IMR-90 (cell line): ENCODE measurements at places on chromosomes 3 and 15. TPM values are rescaled to one million over a fixed set of nuclear protein-coding genes. Genes with fewer than 3 reads are reported as not detected.

DNA sequence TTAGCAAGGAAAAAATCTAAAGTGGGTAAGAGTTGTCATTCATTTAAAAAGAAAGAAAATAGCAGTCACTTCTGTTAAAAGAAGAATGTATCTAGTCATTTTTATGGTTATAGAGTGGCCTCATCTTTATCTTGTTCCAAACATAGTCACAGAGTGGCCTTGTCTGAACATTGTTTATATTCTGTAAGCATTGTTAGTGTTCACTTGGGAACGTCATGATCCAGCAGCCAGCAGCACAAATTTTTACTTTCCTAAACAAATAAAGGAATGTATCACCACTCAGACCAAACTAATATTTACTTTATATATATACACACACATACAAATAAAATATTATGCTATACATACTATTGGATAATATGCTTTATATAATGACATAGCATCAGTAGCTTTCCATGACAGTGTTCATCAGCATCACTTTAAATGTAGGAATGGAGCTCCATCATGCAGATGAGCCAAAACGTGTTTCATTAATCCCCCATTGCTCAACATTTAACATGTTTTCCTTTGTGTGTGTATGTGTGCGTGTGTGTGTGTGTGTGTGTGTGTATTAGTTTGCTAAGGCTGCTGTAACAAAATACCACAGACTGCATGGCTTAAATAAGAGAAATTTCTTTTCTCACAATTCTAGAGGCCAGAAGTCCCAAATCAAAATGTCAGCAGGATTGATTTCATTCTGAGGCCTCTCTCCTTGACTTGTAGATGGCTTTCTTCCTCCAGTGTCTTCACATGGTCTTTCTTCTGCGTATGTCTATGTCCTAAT is 39.6 kb upstream of the GYG1 start:
- DNase-seq, result peak; percentile 65

DNA sequence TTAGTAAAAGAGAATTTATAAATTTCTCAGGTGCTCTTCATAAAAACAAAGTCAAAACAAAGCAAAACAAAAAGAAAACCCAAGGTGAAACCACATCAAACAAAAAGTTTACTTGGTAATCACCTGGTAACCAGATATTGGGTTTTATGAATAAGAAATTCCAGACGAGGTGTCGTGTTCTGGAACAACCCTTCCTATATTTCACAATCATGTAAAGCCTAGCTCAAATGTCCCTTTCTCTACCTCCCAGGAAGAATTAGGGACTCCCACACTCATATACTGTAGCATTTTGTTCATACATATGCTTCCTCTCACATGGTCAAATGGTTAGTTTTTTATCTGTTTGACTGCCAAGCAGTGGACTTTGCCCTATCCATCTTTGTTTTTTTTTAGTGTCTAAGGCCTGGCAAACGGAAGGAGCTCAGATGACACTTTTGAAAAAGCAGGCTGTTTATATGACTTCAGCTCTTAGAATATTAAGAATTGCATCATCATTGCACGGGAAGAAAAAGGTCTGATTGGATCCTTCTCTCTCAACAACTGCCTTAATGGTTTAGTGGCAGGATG is 326.7 kb upstream of the TBL1XR1 start:
- peak; percentile 74 for DNase-seq

DNA sequence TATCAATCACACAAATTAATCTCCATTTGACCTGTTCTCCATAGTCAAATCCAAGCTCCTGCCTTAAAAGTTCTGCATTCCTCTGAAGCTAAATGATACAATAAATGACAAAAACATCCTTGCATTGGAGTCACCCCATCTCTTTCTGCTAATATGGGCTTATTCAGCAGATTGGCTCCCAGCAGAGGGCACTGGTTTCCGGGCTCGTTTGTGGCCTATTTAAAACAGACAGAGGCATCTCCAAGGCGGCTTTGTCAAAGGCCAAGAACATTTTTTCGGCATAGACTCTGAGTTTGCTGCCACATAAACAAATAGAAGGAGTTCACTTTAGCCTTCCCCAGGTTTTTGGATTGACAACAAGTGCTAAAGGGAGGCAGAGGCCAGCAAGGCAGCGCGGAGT is 204.4 kb upstream of the RASGRP1 start:
- DNase-seq, result peak; percentile 34

GRCh38 chr3:50627407-50628051 is 10.6 kb downstream of the MAPKAPK3 start:
- peak; percentile 69 for DNase-seq

DNA sequence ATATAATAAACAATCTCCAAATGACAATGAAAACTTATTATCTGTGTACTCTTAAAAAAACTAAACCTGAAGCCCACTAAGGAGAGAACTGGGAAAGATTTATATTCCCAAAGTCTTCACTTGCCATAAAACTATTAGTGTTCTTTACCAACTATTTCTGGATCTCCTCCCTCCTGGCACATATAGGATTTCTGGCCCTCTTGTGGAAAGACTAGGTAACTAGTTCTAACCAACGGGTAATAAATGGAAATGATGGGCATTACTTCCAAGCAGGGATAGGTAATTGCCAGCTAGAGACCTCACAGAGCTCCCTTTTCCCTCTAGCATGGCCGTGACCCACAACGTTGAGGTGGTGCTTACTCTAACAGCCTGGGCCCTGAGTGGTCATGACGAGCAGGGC is 110.1 kb downstream of the DNAH12 start:
- peak; percentile 28 for DNase-seq

- no peak for DNase-seq
Observed at GRCh38 chr3:57544181-57545125, at the start of gene DNAH12. Gene DNAH12 (minus strand): TSS chr3:57544344. CDS start chr3:57542870, 1,474 bp downstream.

- DNase-seq, result peak; percentile 30
Observed at GRCh38 chr15:38809621-38810020, 245.0 kb upstream of the RASGRP1 start.

DNA sequence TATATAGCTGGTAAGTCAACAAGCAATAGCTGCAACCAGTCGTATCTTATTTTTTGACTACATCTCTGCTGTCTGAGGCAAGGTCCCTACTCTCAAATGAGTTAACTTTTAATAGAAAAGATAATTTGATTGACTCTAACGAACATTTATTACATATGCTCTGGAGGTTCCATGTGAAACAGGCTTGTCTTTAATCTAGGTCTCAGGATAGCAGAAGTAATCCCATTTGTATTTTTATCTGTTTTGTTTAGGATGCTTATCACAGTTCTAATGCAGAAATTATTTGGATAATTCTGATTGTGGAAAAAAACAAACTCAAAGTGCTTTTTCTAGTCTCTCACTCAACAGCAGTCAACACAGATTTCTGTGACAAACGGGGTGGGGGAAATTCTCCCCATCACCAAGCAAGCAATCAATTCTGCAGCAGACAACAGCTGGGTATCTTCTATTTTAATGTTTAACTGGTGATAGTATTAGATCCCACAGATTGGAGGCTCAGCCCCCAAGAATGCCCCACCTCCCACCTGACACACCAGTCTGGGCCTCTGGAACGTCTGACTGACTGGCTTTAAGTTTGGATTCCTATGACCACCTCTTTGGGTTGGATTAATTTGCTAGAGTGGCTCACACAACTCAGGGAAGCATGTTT is 58.8 kb downstream of the ITPR1 start:
- no peak for DNase-seq

DNA sequence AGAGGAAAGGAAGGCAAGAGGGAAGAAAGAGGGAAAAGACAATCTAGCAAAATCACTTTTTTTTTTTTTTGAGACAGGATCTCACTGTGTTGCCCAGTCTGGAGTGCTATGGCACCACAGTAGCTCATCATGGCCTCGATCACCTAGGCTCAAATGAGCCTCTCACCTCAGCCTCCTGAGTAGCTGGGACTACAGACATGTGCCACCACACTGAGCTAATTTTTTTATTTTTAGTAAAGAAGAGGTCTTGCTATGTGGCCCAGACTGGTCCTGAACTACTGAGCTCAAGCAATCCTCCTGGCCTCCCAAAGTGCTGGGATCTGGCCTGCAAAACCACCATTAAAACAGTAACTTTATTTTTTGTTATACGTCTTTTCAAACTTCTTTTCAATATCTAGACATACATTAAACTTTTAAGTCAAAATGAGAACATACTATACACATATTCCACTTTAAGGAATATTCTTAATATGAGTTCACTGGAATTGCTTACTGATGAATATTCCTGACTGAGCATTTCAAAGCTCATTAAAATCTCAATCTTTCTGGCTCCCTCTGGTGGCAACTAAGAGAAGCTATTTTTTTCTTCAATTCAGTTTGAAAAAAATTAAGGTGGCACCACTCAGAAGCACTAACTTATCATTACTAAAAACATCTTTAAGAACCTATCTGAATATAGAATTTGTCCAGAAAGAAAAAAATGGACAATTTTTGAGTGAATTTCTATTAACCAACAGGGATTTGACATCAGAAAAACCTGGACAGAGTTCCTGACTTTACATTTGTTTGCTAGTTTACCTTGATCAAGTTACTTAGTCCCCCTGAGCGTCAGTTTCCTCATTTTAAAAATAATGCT is 40.9 kb downstream of the UACA start:
- DNase-seq, result peak; percentile 74

DNA sequence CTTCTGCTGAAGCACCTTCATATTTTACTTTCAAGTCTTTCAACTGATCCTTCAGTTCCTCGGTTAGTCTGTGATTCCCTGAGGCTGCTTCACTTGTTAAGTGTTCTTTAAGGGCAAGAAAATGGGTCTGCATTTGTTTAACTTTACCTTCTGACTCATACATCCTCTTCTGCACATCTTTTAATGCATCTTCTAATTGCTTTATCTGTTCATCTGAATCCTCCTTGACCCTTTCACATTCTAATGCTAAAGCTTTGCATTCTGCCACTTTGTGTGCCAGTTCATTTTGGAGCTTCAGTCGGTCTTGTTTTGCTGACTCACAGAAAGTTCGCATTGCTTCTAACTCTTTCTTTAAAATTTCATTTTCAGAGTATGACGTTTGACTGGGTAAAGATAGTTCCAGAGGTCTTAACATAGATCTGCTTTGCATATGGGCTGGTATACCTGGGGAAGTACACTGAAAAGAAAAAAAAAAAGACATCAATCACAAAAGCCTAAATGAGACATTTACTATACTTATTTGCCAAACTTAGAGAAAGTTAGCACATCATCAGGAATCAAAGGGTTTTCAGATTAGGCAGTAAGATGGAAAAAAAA is 94.3 kb downstream of the UACA start:
- DNase-seq, result no peak

GRCh38 chr15:44194323-44195150 is 534 bp downstream of the FRMD5 start:
- DNase-seq, result peak; percentile 85

DNA sequence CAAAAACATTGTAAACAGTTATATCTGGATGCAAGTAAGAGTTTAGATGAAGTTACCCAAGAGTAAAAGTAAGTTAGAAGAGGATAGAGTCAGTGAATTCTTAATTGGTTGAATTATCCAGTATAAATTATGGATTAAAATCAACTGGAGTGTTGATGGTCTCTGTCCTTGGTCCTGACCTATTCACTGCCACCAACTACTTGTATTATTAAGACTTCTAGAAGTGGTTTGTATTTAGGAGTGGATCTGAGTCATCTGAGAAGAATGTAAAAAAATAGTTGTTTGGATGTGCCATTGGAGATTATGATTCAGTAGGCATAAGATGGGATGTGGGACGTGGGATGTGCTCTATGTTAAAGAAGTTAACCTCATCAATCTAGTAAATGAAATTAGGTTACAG is 86.4 kb downstream of the SYNPR start:
- peak; percentile 42 for DNase-seq

DNA sequence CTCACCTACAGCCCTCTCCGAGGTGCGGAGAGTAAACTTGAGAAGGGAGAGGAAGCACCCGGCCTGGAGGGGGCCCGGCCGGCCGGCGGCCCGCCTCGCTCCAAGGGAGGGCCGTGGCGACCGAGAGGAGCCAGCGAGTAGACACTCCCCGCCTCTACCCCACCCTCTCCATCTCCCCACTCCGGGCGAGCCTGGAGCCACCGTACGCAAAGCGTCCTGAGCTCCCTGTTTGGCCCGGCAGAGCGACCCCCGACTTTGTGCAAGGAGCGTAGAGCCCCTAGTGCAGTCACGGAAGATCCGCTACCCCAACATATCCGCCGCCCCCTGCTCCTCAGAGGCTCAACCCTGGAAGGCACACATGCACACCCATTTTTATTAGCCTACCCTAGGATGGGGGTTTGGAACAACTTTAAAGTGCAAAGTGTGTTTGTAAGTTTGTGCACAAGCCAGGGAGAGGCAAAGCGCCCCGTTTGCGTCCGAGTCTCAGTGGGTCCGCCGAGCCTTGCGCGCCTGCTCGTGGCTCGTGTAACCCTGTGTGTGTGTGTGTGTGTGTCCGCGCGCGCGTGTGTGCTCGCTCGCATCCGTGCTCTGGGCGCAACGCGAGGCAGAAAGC is 508 bp upstream of the SMAD6 start:
- no peak for DNase-seq

DNA sequence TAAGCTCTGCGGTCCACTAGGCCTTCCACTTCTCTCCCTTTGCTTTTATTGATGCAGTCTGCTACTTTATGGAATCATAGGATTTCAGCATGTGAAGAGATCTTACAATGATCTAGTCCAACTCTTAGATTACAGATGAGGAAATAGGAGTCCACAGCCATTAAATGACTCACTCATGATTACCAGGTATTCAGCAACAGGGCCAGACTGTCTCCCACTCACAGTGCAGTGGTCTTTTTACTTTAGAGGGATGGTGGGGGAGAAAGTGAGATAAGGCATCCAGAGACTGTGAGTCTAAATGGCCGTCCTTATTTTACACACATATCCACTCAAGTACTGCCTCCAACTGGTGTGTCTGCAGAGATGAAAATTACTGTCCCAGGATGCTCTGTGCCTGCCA is 88.5 kb upstream of the SKOR1 start:
- peak; percentile 37 for DNase-seq

DNA sequence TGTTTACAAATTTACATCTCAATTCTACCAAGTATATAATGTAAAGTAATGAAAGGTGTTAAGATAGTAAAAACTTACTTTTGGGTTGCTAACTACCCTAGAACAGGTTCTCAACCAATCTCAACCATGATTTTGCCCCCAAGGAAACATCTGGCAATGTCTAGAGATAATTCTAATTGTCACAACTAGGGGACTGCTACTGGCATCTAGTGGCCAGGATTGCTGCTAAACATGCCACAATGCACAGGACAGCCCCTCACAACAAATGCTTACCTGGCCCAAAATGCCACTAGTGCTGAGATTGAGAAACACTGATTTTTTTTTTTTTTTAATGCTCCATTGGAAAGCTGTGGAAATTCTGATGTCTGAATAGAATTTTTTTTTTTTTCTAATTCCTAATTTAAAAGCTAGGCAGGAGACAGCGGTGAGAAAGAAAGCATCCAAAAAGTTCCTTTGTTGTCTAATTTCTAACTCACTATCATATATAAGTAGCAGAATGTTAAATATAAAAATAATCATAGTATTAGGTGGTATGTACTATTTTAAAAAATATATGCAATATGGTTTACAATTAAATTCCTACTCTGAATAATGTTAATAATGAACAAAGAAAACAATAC is 81.5 kb downstream of the TJP1 start:
- DNase-seq, result no peak

PARP15 gene
- not detected in 2 replicates for total RNA-seq

ARGFX gene
- total RNA-seq, result not detected in 2 replicates

EIF2B5 gene
- total RNA-seq, result 32.5 and 37.6 TPM in 2 replicates

RYR3 gene
- total RNA-seq, result 0.18 TPM in 1 of 2 replicates, not detected in the other

HYAL1 gene
- under 0.01 and 0.36 TPM in 2 replicates for total RNA-seq

ARPIN gene
- 3.9 and 5.6 TPM in 2 replicates for total RNA-seq

SNTN gene
- not detected in 2 replicates for total RNA-seq

ACKR4 gene
- 0.18 TPM in 1 of 2 replicates, not detected in the other for total RNA-seq
